Activated naive CD4-positive, alpha-beta T cell treated with anti-CD3 and anti-CD28 coated beads, Interleukin-2, amount 50 U/mL, for 72 hours (primary cell): ENCODE measurements at places on chromosomes 3 and 15. TPM values are rescaled to one million over a fixed set of nuclear protein-coding genes. Genes with fewer than 3 reads are reported as not detected.

The FAM81A gene
- total RNA-seq = 0.09 TPM

The SEMA3G gene
- 0.33 TPM for total RNA-seq

The GUCA1C gene
- not detected for total RNA-seq

The GOLGA8G gene
- not detected for total RNA-seq
